ENCODE measurements at places on chromosomes 11 and 22.

- DNase-seq = no peak
These were observed 416.6 kb upstream of the CCDC90B start for GRCh38 chr11:83702796-83703195.

- no peak for DNase-seq
These were observed 112.2 kb downstream of the CTTN start for GRCh38 chr11:70510571-70510970.

DNA sequence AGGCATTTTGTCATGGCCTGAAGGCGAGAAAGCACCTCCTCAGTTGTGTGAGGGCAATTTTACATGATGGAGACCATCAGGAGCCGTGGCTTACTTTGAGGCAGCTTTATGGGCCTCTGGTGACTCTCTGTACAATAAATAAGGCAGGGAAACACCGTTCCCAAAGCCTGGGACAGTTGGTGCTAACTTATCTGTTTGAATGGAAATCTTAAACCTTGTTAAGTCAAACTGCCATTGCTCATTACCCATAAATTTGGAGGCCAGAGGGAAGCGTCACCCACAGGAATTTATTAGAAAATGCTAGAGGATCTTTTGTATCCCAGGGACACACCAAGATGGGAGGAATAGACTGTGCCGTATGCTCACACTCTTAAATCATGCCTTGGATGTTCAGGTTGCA, 1156.9 kb downstream of the BRD1 start:
- no peak for DNase-seq

DNA sequence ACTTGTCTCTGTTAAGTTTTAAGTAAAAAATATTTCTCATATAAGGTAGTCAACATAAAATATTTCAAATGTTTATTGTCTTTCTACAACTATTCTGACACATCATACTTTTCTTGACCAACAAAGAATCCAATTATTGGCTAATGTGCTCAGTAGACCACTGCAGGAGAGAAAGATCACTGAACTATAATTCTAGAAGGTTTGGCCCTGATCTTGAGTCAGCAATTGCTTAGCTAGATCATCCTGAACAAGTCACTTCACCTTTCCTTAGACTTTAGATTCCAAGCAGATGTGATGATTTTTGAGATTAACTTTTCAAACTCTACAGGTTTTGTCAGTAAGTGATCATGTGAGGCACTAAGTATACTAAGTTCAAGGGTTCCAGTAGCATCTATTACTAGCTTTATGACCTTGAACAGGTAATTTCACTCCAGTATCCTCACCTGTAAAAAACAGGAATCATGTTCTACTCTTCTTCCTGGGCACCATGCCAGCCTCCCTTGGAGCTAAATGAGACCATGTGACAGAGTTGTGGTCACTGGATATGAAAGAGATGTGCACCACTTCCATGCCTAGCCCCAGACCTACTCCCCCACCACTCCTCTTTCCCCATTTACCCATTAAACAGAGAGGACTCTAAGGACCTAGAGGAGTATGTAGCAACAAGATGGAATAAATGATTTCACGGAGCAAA, 17.3 kb downstream of the PGM2L1 start:
- DNase-seq = no peak

- DNase-seq = peak; percentile 20
These were observed 428 bp downstream of the CDKN1C start for GRCh38 chr11:2885017-2885677.
